ENCODE measurements at places on chromosomes 1 and 21. TPM values are rescaled to one million over a fixed set of nuclear protein-coding genes. Genes with fewer than 3 reads are reported as not detected.

Gene UBL4B
- total RNA-seq = not detected

Gene UBE2Q1
- 37.3 TPM for total RNA-seq

Gene DISP3
- not detected for total RNA-seq

Gene FMO1
- total RNA-seq = 1.8 TPM

Gene LAPTM5
- 9.1 TPM for total RNA-seq

Gene CR1L
- not detected for total RNA-seq

Gene HLCS
- 11.6 TPM for total RNA-seq

Gene DNM3
- total RNA-seq = 1.6 TPM

Gene PTGFR
- total RNA-seq = 0.24 TPM

Gene HS2ST1
- 11.8 TPM for total RNA-seq

Gene MUTYH
- 10.8 TPM for total RNA-seq

Gene PYHIN1
- total RNA-seq = 0.44 TPM

Gene DHCR24
- total RNA-seq = 530 TPM

Gene SPRR2B
- total RNA-seq = 27.1 TPM

Gene EFNA1
- 40.9 TPM for total RNA-seq

Gene SPRR2A
- total RNA-seq = 5,244 TPM

Gene AMY1A
- not detected for total RNA-seq

Gene ANGPTL3
- total RNA-seq = not detected
